ENCODE measurements at places on chromosomes 16 and 17.

DNA sequence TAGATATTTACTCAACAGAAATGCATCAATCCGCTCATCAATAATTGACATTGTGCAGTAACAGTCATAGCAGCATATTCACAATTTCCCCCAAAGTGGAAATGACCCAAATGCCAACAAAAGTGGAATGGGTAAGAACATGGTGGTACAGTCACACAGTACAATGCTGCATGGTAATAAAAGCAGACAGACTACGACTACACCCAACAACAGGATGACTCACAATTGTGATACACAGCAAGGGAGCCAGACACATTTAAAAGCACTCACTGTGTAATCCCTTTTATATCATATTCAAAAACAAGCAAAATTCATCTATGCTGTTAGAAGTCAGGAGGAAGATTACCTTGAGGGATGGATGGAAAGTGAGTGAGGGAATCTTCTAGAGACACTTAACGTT is 76.5 kb upstream of the NUDT7 start:
- DNase-seq: no peak

GRCh38 chr17:8141045-8141444 is 11.2 kb downstream of the PER1 start:
- no peak for DNase-seq

GRCh38 chr17:67491681-67492024 is 114.6 kb downstream of the PITPNC1 start:
- DNase-seq: no peak

DNA sequence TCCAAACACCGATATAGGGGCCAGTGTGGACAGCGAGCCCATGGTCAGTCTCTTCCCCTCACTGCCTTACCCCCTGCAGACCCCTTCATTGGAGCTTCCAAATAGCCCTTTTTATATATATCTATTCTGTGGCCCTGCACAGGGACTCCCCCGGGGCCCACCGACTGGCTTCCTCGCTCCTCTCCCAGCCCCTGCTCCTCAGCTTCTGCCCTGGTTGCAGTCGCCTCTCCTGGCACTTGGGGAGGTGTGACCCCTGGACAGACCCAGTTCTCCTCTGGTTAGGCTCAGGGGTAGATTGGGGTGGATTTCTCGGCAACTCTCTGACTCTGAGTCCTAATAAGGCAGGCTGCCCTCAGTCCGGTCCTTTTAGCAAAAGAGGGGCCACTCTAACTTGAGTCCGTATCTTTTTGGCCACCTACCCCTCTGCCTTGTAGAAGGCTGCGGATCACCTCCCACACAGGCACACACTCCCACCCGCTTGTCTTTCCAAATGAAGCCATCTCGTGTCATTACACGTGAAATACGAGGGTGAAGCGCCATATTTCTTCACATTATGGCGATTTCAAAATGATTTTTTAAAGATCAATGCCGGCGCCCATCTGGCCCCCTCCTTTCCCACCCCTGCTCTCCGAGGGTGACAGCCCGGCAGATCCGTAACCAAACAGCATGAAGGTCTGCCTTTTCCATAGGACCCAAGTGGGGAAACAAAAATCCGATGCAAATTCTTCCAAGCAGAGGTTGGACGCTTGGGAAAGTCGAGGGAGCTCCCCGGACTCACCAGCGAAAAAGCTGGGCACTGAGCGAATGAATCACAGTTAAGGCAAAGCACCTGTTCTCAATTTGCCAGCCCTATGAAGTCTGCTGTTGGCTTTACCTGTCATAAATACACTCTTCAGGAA is 1.7 kb upstream of the HOXB9 start:
- no peak for DNase-seq

DNA sequence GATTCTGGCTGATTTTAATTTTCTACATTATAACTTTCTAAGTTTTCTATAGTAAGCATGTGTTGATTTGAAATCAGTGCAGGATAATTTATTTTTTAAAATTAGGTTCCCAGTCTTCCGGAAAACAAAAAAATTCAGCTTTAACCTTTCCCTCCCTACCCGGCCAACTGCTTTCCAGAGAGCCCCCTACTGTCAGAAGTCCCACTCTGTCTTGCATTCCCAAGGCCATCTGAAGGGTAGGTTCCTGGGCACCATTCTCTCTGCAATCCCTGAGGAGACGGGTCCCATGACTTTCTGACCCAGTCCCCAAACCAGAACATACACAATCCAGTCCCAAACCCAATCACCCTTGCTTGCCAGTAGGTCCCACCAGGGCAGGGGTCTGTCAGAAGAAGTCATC is 200.3 kb downstream of the CYLD start:
- no peak for DNase-seq

GRCh38 chr16:35196313-35196712 is 1736.9 kb downstream of the TP53TG3F start:
- no peak for DNase-seq

- no peak for DNase-seq
Observed at GRCh38 chr17:59167571-59168001, 12.0 kb downstream of the PRR11 start.

DNA sequence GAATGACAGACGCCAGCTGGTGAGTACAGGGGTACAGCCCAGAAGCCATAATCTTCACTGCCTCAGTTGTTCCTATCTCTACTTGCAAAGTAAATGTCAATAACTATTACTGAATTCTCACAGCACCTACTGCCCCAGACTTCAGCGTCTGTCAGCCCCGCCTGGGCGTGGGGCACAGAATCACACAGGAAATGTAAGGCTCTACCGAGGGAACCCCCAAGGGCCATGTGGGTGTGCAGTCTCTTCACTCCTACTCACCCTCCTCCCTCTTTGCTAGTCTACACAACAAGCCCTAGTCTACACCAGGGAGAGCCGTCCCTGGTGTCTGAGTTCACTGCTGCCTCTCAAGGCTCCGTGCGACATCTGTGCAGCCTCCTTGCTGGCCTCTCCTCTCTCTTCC is 4.5 kb downstream of the NPTX1 start:
- DNase-seq: no peak

GRCh38 chr16:3304370-3304769 is 860 bp downstream of the TIGD7 start:
- DNase-seq: no peak

GRCh38 chr17:31413874-31414549 is 22.5 kb downstream of the RAB11FIP4 start:
- no peak for DNase-seq

DNA sequence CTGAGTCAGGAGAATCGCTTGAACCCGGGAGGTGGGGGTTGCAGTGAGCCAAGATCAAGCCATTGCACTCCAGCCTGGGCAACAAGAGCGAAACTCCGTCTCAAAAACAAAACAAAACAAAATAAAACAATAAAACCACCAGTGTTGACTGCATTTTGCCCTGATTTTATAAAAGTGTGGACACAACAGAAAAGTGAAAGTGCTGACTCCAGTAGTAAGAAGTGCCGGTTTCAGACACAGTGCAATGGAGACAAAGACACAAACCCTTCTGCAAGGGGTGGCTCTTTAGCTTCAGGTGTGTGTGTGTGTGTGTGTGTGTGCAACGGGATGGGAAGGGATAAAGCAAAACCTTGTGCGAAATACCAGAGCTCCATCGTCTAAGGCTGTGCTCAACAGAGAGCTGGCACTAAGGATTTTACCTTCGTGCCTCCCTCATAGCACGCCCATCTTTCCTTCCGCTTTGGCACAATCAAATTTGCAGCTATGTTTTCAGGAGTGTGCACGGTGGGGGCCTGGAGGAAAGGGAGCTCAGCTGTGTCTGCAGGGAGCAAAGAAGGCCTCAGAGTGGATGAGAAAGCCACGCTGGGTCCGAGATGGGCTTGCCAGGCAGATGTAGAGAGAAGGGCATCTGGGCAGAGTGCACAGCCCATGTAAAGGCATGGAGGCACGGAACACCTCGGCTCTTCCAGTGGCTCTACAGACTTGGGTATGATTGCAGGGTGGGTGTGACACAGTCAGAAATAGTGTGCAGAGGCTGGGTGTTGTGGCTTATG is 15.5 kb downstream of the MXRA7 start:
- no peak for DNase-seq

DNA sequence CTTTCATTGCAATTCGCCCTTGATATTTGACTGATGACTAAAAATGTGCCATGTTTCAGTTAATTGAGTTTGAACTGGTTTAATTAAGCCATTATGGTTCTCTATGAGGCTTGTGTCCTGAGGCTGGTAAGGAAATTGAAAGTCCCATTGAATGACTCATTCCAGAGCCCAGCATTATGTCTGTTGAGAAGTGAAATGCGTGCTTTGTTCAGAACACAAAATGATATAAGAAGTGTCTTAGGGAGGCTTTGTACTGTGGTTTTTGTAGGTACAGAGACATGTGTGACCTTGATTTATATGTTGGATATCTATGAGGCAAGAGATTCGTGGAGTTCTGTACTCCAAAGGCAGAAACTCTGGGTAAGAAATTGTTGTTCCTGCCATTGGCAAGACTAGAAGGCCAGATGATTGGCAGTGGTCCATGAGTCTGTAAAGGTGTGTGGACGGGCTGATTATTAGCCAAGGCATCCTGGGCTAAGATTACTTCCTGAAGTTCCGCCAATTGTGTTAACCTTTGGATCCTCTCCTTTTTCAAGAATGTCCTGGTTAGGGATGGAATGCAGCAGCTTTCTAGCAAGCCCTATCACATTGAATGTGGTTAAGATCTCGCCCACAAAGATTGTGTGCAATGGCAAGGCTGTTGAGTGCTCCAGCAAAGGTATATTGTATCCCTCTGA is 103.7 kb downstream of the NPIPB5 start:
- DNase-seq: no peak

- DNase-seq: no peak
Observed at GRCh38 chr16:87311387-87311786, 5.8 kb downstream of the C16orf95 start.

DNA sequence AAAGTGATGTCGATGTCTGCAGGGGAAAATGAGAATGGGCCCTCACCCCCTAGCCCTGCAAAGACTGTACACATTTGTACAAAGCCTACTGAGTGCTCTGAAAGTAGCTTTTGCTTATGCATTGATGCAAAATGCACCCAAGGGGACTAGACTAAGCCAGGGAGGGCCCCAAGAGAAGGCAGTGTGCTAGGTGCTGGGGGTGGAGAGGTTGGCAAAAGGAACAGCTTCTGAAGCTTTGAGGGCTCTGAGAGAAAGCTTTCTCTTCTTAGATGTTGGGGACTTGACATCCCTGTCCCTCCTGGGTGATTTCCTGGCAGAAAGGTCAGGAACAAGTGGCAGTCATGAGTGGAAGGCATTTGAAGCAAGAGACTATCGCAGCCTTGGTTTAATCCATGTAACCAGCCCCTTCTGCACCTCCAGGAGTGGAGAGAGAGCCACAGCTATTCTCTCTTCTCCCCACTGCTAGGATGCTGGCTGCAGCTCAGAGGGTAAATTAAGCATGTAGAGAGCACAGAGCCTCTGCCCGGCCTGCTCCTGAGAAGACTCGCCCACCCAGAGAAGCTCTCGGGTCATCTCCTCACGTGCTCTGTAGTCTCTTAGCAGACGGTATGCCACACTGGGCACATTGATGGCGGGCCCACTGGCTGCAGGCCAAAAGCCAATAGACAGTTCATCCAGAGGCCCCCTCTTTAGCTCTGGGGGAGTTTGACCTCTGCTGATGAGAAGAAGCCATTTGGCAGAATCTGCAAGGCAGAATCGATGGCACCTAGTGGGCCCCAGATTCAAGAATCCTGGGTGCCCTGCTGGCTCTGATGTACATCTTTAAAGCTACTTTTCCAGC is 221.4 kb downstream of the MSI2 start:
- no peak for DNase-seq

GRCh38 chr17:700504-701094 is 14.0 kb downstream of the VPS53 start:
- DNase-seq: no peak

DNA sequence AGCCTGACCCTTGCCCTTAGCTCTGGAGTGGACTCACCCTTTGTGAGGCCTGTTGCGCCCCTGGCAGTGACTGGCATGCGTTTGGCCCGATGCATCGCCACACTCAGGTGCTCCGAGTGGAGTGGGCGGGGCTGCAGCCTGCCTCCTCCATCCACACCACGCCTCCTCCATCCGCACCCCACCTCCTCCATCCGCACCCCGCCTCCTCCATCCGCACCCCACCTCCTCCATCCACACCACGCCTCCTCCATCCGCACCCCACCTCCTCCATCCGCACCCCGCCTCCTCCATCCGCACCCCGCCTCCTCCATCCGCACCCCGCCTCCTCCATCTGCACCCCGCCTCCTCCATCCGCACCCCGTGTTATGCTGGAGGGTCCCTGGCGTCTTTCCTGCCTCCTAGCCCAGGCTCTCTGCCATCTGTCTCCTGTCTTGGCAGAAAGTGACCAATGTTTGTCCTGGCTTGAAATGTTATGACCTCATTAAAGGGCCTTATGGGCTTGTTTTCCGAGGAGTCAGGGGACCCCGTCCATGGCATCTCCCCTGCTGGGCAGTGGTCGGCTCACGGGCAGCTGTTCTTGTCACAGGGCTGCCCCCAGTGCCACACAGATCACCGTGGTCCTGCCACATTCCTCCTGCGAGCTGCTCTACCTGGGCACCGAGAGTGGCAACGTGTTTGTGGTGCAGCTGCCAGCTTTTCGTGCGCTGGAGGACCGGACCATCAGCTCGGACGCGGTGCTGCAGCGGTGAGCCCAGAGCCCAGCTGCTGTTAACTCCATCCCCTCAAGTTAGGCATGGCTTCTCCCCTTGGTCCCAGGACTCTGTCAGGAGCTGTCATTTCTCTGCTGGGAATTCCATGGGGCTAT is 28.7 kb upstream of the MYO15B start:
- DNase-seq: no peak

DNA sequence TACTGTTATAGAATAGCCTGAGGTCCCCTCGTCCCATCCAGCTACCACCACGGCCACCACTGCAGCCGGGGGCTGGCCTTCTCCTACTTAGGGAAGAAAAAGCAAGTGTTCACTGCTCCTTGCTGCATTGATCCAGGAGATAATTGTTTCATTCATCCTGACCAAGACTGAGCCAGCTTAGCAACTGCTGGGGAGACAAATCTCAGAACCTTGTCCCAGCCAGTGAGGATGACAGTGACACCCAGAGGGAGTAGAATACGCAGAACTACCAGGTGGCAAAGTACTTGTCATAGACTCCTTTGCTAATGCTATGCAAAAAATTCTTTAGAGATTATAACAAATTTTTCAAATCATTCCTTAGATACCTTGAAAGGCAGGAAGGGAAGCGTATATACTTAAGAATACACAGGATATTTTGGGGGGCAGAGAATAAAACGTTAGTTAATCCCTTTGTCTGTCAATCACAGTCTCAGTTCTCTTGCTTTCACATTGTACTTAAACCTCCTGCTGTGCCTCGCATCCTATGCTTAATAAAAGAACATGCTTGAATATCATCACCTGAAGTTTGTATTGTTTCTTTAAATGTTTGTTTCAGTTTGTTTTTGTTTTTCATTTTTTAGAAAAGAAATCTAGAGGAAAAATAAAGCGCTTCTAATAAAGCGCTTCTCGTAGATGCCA is 388.3 kb downstream of the MAF start:
- DNase-seq: no peak

GRCh38 chr17:72282439-72283029 is 161.7 kb downstream of the SOX9 start:
- DNase-seq: no peak

Measured in stimulated activated naive CD4-positive, alpha-beta T cell treated with Interleukin-2 at 50 U/mL for 16 hours (primary cell).